Activated B cell treated with CpG ODN at 0.5 μM for 24 hours (primary cell): ENCODE measurements at places on chromosomes 2 and 18.

- no peak for DNase-seq
These were observed 15.5 kb downstream of the TBC1D8 start for GRCh38 chr2:101135412-101136296.

DNA sequence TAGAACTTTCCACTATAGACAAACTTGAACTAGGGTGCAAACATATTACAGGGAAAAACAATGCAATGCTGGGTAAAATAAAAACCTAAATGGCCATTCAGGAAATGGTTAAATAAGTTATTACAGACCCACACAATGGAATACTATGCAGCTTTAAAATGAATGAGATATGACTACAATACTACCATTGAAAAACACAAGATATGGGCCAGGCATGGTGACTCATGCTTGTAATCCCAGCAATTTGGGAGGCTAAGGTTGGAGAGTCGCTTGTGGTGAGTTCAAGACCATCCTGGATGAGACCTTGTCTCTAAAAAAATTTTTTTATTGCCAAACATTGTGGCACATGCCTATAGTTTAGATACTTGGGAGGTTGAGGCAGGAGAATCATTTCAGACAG, 6.8 kb downstream of the PECR start:
- DNase-seq: no peak

DNA sequence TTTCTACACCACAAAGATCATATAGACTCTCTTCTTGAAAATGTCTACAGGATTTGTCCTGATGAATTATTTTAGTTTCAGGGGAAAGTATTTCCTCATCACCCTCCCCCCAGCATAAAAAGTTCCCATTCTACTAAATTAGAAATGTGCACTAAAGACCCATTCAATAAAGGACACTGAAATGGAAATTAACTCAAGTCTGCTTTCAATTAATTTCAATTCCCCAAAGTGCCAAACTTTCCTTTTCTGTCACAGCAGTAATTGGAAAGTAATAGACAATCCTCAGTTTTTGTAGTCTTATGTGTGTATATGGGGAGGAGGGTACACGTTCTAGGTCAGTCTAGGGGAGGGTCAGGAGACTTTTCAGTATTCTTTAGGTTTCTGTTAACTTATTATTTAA, 21.5 kb downstream of the ARHGEF33 start:
- DNase-seq: no peak

DNA sequence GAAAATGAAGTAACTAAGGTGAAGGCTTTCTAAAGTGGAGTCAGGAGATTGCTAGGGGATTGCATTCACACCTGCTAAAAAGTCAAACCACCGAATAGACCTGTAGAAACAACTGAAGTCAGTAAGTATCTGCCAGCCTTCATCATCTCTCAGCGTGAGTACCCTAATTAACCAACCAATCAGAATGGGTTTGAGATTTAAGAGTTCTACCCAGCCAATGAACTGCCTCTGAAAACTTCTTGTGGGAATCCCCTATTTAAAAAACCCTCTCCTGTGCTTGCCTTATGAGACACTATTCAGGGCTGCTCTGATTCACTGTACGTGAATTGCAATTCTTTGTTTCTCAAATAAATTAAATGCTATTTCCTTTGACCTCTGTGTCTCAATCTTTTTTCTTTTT, 3.4 kb upstream of the FAM161A start:
- no peak for DNase-seq

- no peak for DNase-seq
These were observed 48.0 kb upstream of the GRB14 start for GRCh38 chr2:164669291-164669690.

- DNase-seq: no peak
These were observed 28.9 kb upstream of the HDAC4 start for GRCh38 chr2:239429473-239430350.

GRCh38 chr2:96531872-96532505, 4.6 kb upstream of the ARID5A start:
- DNase-seq: peak; percentile 45

DNA sequence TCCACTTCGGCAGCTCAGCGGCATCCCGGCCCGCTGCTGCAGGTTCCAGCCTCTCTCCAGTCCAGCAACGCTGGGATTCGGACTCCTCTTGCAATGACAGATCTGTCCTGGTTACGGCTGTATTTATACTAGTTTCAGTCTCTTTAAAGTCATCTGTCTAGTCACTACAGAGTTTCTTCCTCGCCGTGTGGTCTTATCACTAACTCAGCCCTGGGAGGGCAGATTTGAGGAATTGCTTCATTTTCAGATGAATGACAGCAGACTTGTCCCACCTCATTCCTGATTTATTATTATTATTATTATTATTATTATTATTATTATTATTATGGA, 2.2 kb downstream of the KLHL29 start:
- no peak for DNase-seq

- DNase-seq: no peak
These were observed 764.7 kb downstream of the SATB2 start for GRCh38 chr2:198692907-198693510.

DNA sequence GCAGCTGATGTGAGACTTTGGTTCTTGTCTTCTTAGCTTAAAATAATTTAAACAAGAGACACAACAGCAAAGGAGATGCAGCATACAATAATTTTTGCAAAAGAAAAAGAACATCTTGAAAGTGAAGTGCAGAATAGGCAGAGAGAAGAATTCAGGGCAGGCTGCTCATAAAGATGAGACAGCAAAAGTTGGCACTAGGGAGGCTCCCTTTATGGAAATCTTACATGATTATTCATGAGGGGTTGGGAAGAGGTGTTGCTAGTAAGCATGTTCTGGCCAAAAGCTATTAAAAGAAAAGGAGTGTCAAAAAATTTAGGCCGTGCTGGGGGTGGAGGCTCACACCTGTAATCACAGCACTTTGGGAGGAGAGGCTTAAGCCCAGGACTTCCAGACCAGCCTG, 4.2 kb upstream of the ALPP start:
- DNase-seq: no peak

DNA sequence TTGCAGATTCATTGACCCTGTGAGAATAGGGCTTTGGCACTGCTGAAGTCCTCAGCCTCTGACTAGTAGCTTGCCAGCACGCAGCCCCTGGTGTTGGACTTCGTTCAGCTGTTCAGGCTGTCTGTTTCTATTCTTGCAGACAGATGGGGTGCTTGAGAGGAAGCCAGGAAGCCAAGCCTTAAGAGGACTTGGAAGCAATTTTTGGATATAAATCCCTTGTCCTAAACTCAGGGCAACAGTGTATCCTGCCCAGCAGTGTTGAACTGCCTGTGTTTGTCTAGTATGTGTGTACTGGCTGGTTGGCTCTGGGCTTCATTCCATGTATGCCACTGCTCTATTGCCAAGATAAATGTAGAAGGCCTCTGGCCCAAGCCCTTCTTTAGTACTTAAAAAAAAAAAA, 108.6 kb downstream of the COMMD1 start:
- no peak for DNase-seq

- DNase-seq: no peak
These were observed 47.6 kb upstream of the IL1R1 start for GRCh38 chr2:102094917-102095316.

GRCh38 chr18:57819119-57819518, 16.0 kb upstream of the ATP8B1 start:
- no peak for DNase-seq

DNA sequence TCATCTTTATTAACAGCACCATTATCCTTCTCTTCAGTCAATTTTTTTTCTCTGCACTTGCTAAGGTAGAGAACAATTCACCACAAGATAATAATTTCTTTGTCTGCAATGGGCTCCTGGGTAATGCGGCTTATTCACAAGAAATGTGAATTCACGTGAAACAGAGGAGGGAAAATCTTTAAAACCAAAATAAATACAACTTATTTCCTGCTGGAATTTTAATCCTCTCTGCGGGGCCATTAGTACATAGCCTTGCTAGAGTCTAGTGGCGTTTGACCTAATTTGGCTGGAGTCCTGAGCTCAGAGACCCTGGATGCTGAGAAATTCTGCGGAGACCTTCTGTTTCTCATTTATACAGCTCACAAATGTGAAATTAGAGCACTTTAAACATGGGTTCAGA, 319.3 kb upstream of the MMADHC start:
- DNase-seq: no peak

DNA sequence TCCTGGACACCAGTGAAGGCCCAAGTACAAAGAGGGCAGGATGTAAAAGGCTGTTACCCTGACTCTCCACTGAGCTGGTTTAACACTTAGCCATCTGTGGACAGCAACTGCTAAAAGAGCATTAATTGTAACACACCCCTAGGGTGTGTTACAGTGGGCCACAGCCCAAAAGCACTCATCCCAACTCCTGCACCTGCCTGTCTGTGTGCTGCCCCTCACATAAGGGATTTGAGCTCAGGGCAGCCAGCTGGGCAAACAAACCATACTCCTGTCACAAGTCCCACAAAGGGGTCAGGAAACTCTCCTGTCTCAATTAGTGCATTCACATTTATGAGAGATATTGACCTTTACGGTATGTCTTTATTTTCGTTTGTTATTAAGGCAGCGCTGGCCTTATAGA, 833.1 kb upstream of the NXPH2 start:
- no peak for DNase-seq

- DNase-seq: no peak
These were observed 47.5 kb upstream of the ACYP2 start for GRCh38 chr2:54067851-54068375.

DNA sequence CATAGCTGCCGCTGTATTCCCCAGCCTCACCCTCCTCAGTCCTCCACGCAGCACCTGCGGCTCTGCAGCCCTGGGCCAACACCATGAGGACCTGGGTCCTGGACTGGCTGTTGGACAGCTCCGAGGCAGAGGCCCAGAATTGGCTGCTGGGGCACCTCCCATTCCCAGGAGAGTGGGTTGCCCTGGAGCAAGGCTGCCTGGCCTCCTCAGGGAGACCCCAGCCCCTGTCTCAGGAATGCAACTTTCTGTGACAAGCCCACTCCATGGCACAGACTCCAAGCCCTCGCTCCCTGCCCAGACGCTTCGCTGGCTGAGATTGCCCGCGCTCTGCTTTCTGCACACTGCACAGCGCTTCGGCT, 33.0 kb downstream of the CYP26B1 start:
- no peak for DNase-seq

DNA sequence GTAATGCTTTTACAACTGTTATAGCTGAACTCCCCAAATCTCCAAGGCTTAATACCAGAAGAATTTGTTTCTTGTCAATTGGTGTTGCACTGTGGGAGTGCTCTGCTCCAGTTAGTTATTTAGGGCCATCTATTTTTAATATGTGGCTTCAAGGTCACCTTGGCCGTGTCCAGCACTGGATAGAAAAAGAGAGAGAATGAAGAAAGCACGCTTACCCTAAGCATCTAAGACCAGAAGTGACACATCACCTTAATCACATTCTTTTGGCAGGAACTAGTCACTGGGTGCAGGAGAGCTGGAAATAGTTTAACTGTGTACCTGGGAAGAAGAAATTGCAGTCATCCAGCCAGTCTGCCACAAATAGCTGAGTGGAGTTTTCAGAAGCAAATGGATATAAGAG, 78.8 kb downstream of the VWC2L start:
- DNase-seq: no peak

GRCh38 chr2:199288424-199288823, 169.3 kb downstream of the SATB2 start:
- DNase-seq: no peak

DNA sequence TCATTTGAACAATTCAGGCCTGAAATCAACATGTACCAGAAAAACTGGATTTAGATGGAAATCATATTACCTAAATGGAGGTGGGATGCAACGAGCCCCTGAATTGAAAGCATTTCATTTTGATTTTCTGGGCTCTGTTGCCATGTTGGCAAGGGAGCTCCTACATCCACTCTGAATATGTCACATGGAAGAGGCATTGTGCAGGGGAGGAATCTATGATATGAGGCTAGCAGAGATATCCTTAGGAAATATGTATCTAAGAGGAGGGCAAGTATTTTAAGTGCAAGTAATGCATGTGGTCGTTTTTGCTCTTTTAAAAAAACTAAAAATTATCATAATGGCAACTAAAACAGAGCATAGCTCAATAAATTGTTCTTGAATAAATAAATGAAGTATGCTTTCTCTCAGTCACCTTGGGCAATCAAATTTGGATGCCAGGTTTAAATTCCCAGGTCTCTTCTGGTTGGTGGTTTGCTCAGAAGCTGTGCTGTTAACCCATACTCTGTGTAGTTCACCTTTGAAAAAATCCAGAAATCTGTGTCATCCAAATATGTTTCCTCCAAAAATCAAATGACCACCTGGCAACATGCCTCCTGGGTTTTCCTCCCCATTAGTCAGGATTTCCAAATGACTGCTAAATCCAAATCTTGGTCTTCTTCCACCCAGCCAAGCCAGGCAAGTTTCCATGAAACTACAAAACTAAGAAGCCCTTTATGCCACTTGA, 6.5 kb upstream of the LGALSL start:
- DNase-seq: no peak

- no peak for DNase-seq
These were observed 237.4 kb upstream of the REV1 start for GRCh38 chr2:99727199-99727598.

DNA sequence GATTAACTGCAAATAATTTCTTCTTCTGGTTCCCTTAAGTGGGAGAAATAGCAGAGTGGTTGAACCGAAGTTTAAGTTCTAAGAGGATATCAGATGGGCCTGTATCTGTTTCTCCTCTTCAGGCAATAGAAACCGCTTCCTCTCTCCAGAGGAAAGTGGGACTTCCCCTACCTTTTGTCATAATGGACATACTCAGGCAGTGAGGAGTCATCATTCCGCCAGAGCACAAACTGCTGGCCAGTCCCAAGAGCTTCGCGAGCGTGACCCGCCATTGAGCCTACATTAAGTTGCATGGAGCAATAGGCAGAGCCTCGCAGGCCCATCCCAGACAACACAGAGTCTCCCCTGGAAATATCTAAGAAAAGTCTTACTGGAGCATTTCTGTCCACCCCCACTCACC, 158.9 kb downstream of the LDLRAD4 start:
- no peak for DNase-seq

DNA sequence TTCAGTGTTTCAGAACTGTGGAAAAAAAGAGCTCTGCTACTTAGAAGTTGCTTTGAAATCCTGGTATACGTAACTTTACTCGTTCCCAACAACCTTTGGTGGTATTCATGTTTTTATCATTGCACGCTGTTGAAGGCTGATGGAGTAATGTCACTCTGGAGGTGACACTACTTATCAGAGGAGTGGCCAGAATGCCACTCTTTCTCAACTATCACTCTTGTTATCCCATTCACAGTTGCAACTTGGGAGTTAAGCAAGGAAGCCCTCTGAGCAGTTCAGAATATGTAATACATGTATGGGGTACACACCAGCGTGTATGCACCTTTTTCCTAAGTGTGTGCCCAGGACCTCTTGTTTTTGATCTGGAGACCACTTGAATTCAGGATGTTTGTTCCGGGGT, 53.6 kb downstream of the TANC1 start:
- DNase-seq: no peak
